NCI-H2081 treated with DMSO at 0.1 percent for 48 hours (cell line): ENCODE measurements at places on chromosomes 4 and X.

DNA sequence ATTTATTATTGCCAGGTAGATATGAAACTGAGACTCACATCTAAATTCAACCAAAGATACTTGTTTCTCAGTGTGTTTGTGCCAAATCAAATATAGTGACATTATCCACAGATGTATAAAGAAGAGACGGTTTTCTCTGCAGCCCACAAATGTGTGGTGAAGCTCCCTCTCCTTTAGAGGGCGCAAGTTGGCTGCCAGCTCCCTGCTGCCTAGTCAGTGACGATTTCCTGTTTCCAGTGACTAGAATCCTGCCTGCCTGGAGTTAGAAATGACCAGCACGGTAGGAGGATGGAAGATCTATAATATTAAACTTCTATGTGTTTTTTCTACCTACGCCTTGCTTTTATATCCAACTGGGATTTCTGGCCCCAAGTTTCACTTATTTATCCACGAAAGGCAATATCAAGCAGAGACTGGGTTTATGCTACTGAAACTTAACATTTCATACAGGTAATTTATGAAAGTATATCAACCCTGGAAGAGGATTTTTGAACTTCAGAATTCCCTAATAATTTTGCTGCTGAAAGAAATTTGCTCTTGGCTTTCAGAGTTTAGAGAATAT lies 1793.7 kb upstream of the TENM3 start:
- peak; percentile 28 for DNase-seq

GRCh38 chr4:16710198-16710597 lies 188.2 kb downstream of the LDB2 start:
- DNase-seq, result no peak

- no peak for DNase-seq
Observed at GRCh38 chrX:110036162-110037033, 33.5 kb downstream of the TMEM164 start.

DNA sequence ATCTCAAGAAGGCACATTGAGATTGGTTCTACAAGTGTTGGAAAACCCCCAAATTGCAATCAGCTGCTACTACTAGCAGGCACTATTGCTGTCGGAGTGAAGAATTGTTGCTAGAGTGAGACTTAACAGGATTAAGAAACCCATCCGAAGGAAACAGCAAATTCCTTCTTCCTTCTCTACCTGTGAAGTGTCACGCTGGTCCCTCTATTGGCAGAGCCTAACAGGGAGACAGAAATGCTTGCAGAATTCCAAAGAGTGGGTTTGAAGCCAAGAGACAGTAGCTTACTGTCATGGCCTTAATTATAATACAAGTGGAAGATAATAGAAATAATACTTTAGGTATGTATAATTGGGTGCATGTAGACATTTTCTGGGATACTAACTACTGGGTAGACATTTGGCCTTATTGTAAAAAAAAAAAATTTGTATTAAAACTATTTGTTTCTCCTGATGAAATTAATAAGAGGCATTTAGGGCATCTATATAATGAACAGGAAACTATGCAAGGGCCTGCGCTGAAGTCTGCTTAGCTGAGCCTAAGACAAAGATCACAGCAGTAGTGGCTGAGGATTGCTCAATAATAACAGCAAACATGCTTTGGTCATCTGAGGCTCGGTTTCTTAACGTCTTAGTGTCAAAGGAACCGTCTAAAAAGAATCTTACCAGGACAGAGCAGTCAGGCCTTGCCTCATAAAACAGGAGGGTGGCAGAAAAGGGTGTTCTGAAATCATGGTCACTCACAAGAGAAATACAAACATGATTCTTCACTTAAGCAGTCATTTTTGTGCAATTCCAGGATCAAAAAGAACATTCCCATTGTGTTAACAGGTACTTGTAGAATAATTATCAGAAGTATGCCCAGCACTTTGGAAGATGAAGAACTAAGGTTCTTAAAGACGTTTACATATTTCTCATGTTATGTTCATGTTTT lies 40.8 kb downstream of the FAM241A start:
- no peak for DNase-seq

DNA sequence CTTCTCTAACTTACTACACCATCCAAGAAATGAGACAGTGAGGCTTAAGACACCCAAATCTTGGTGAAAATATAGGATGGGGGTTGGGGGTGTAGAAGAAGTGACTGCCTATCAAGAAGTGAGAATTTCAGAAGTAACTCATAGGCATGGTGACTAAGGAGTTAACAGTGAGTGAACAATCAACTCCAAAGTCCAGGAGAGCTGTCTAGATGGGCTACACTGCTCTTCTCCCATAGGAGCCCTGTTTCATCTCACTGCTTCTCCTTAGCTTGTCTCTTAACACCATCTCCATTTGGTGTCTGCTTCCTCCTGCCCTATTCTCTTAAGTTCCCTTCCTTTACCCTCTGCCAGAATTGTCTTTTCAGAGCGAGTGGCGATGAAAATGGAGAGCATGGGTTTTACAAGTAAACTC lies 22.7 kb downstream of the FABP2 start:
- no peak for DNase-seq

- DNase-seq, result no peak
Observed at GRCh38 chrX:111282139-111282538, 11.9 kb upstream of the CAPN6 start.

DNA sequence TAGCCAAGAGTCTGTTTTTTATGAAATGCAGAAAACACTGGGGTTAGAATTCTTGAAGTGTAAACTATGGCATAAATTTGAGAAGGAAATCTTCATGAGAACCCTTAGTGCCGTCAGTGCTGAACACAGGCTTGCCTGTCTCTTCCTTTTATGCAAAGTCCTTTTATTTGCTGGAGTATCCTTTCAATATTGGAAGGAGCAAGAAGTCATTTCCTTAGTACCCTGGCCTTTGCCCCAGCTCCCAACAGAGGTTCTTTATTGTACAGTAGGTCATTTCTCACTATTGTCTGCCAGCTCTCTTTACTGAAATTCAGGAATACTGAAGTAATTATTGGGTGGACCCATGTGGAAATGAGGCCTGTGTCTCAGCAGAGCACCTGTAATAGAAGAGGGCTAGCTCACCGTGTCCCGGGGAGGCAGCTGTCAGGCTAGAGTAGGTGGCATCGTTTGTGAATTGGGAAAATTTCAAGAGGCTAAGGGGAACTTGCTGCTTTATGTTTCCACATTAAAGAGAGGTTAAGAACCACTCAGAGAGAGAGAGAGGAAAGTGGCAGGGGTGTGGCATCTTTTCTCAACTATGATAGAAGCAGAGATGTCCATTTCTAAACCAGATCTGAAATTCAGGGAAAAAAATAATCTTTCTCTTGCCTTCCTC lies 8.7 kb downstream of the FHDC1 start:
- no peak for DNase-seq

DNA sequence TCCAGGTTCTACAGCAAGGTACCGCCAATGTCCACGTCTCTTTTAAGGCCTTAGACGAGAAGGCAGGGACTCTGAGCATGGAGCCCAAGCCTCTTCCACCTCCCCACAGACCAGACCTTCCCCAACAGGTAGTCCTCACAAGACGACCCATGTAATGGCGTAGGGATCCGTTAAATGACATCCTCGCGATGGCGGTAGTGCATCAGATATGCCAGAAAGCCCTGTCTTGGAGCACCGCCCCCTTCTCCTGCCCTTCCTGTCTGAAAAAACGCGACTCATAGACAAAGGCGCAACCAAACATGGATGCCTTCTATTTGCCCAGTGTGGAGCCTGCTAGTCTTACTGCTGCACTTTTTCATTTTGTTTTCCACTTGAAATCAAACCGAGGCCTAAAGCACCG lies 185.4 kb downstream of the OR13H1 start:
- DNase-seq, result no peak

DNA sequence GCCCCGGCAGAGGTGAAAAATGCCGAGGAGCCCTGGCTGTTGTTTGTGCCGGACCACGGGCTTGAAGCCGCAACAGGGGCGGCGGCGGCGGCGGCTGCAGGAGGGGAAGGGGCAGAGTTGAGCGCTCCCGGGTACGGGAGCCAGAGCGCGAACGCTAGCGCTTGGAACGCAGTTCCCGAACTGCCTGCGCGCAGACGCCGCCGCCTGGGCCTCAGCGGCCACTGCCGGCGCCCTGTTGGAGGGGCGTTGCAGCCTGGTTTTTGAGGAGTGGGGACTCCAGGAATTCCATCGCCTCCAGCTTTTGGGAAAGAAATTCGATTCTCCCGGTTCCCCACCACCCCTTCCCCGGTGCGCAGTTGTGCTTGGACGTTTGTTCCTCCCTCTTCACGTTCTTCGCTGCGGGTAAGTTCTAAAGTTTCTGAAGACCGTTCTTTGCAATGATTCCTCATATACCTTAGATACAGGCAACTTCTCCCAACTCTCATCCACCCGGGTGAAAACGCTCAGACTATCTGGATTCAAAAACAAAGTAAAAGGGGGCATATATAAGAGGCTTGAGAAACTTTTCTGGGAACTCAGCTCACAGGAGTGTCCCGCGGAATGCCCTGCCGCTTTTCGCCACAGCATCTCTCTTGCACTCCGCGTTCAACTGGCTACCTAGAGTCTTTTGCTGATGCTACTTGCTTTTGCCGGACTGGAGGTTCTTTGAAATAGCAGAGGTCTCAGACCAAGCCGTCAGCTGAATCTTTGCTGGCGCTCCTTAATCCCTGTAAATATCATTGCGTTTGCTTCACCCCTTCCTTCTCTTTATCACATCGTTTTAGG lies 1.0 kb downstream of the FAT4 start:
- DNase-seq, result no peak

DNA sequence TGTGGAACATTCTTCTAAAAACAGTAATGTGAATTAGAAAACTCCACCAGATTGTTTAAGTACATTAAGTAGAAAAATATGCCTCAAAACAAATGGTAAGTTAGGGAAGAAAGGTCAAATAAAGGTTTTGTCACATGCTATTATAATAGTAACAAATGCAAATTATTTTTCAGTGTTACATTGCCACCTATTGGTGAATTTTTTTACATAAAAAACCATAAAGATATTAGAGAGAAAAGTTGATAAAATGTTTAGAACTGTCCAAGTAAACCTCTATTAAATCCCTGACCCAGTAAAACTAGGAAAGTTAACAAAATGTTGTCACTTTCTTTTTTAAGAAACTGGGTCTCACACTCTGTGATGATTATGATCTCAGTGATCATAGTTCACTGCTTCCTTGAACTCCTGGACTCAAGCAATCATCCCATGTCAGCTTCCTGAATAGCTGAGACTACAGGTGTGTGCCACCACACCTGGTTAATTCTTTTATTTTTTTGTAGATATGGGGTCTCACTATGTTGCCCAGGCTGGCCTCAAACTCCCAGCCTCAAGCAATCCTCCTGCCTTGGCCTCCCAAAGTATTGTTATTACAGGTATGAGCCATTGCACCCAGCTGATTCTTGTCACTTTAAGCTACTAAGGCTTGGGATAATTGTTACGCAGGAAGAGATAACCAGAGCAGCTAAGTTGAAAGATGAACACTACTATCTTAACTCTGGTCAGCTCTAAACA lies 157.6 kb downstream of the ATRX start:
- DNase-seq, result no peak

DNA sequence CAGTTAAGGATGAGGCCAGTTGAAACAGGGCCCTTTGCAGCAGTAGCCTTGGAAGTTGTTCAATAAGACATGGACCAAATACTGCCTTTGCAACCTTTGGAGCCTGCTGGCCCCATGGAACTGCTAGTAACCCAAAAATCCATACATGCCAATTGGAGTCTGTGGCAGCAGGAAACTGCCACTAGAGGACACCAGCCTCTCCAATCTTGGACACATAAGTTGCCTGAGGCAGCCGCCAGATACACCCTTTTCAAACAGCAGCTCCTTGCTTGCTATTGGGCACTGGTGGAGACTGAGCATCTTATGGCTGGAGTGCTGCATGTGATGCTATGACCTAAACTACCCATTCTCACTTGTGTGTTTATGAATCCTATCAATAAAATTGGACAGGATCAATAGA lies 14.8 kb upstream of the LAP3 start:
- DNase-seq, result no peak

- DNase-seq, result no peak
Observed at GRCh38 chr4:71444395-71444794, 105.6 kb downstream of the SLC4A4 start.

GRCh38 chrX:74924449-74925224 lies 615 bp downstream of the NEXMIF start:
- DNase-seq, result no peak

GRCh38 chrX:2635342-2635741 lies 55.8 kb upstream of the CD99 start:
- DNase-seq, result no peak

- DNase-seq, result no peak
Observed at GRCh38 chr4:73379946-73380345, 24.1 kb upstream of the ALB start.

GRCh38 chrX:2501559-2502102 lies 855 bp upstream of the DHRSX start:
- no peak for DNase-seq

DNA sequence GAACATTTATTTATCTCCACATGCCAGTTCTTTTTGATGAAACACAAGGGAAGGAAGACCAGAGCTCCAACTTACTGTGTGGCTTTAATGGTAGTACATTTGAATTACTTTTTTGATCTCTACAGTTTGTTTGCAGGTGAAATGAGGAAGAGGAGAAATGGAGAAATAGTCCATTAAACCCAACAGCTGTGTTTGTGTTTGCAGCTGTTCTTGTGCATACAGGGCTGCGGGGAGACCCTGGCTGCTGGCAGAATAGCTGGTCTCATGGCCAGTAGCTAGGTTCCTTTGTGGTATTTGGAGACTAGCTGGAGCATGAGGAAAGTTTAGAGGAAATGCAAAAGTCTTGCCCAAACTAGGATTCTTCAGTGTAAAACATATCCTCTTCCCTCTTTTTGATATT lies 374.8 kb downstream of the GPAT3 start:
- no peak for DNase-seq

- DNase-seq, result no peak
Observed at GRCh38 chrX:112636288-112636687, 43.5 kb downstream of the LHFPL1 start.

DNA sequence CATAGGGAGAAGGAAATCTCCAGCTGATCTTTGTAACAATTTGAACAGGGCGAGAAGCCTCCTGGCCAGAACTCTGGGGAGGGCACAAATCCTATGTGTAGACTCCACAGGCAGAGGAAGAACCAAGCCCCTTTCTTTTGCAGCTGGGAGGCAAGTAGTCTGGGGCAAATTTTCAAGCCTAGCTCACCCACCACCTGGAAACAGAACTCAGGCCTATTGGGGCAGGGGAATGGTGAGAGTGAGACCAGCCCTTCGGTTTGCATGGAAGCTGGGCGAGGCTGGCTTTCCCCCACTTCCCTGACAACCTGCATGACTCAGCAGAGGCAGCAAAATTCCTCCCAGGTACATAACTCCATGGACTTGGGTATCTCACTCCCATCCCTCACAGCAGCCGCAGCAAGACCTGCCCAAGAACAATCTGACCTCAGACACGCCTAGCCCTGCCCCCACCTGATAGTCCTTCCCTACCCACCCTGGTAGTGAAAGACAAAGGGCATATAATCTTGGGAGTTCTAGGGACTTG lies 138.2 kb downstream of the EMCN start:
- no peak for DNase-seq

- no peak for DNase-seq
Observed at GRCh38 chr4:153676984-153677383, 7.1 kb upstream of the TLR2 start.

- DNase-seq, result peak; percentile 75
Observed at GRCh38 chr4:48194971-48195370, 60.9 kb upstream of the TXK start.
